ENCODE measurements at places on chromosomes 6 and 20. TPM values are rescaled to one million over a fixed set of nuclear protein-coding genes. Genes with fewer than 3 reads are reported as not detected.

GRCh38 chr6:158819213-158819976 is at the start of gene EZR:
Gene EZR, minus strand, starts transcription at chr6:158819368. Its CDS starts 1,275 bp downstream, at chr6:158818093.
- peaks cover 11% of the 10 kb centered on the region for H3K36me3 ChIP-seq
- H3K27me3 ChIP-seq = no peaks in the 10 kb centered on the region
- peak; percentile 80 for DNase-seq
- H3K4me3 ChIP-seq = peak within 1 kb of the TSS; percentile 88
- peaks cover 39% of the 10 kb centered on the region for H3K4me1 ChIP-seq

The PRICKLE4 gene
- total RNA-seq = not detected

The PNPLA1 gene
- not detected for total RNA-seq

DNA sequence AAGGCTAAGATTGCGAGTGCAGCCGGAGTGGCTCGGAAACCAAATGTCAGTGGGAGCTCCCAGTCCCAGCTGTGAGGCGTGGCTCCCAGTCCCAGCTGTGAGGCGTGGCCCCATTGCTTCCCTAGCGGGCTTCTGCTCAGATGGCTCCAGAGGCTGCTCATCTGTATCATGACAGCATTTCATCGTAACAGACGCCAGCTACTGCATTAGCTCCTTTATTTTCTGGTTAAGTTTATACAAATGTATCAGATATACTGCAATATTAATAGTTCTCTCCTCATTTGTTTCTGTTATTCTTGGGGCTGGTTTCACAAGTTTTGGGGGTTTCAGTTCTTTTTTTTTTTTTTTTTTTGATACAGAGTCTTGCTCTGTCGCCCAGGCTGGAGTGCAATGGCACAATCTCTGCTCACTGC is 34.7 kb upstream of the TBXT start:
- no peaks in the 10 kb centered on the region for H3K36me3 ChIP-seq
- H3K4me1 ChIP-seq = no peaks in the 10 kb centered on the region
- H3K4me3 ChIP-seq = no peak overlapping the region
- no peak overlapping the region for H3K27ac ChIP-seq

GRCh38 chr6:46757214-46757596 is 10.5 kb downstream of the ANKRD66 start:
- peaks cover 5% of the 10 kb centered on the region for H3K27me3 ChIP-seq
- H3K27ac ChIP-seq = no peak overlapping the region
- no peak overlapping the region for H3K4me3 ChIP-seq
- no peak for DNase-seq

- H3K27me3 ChIP-seq = no peaks in the 10 kb centered on the region
- peaks cover 69% of the 10 kb centered on the region for H3K36me3 ChIP-seq
- no peak for DNase-seq
- H3K4me3 ChIP-seq = peak overlapping the region; percentile 96
- peaks cover 86% of the 10 kb centered on the region for H3K4me1 ChIP-seq
Measured at GRCh38 chr20:3800256-3800877, 4.3 kb downstream of the CDC25B start.

DNA sequence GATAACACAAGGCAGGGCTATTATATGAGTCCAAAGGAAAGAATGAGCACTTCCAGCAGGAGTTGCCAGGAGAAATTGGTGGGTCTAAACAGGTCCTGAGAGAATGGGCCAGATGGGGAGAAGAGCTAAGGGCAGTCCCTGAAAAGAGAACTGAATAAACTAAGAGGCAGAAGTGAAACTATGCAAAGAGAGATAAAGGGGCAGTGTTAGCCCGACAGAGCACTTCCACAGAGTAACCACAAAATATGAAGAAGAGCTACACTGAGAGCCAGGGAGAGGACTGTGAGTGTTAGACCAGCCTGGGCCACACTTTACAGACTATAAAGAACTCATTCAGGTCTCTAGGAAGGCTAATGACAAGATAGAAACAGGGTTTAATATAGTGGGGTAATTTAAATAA is 43.8 kb downstream of the RALGAPA2 start:
- peaks cover 2% of the 10 kb centered on the region for H3K4me1 ChIP-seq
- no peak overlapping the region for H3K4me3 ChIP-seq
- H3K27me3 ChIP-seq = no peaks in the 10 kb centered on the region
- DNase-seq = no peak

The EGFL8 gene
- total RNA-seq = 13.8 TPM

Measured in CD4-positive, alpha-beta T cell (primary cell).